Fibroblast of lung (primary cell): ENCODE measurements at places on chromosomes 4 and X. TPM values are rescaled to one million over a fixed set of nuclear protein-coding genes. Genes with fewer than 3 reads are reported as not detected.

The CXCL1 gene
- 1.5 and 2.3 TPM in 2 replicates for total RNA-seq

The UCHL1 gene
- total RNA-seq: 282 and 397 TPM in 2 replicates

The MAGEA10 gene
- not detected in 2 replicates for total RNA-seq

The TLR2 gene
- total RNA-seq: under 0.01 and 0.77 TPM in 2 replicates

The TLR1 gene
- 1.3 and 1.7 TPM in 2 replicates for total RNA-seq

The FAM53A gene
- 0.77 and 0.99 TPM in 2 replicates for total RNA-seq

The ADAD1 gene
- not detected in 2 replicates for total RNA-seq

The EREG gene
- 2.8 and 9.9 TPM in 2 replicates for total RNA-seq

The GAGE13 gene
- total RNA-seq: not detected in 2 replicates

The ARHGAP36 gene
- not detected in 2 replicates for total RNA-seq

The GUCY1A1 gene
- total RNA-seq: 10.7 and 23.4 TPM in 2 replicates

The RAB41 gene
- not detected in 2 replicates for total RNA-seq

The SPANXN3 gene
- total RNA-seq: not detected in 2 replicates

The PIM2 gene
- total RNA-seq: 2.3 and 3.1 TPM in 2 replicates

The CCSER1 gene
- under 0.01 TPM in 2 replicates for total RNA-seq

The CT55 gene
- not detected in 2 replicates for total RNA-seq

The MID1 gene
- total RNA-seq: 8.5 and 20.3 TPM in 2 replicates

The SLC9B1 gene
- total RNA-seq: 1.8 and 2.0 TPM in 2 replicates

The FHIP1A gene
- total RNA-seq: under 0.01 TPM in 2 replicates

The INPP4B gene
- 9.2 and 19.7 TPM in 2 replicates for total RNA-seq
